ENCODE measurements at places on chromosomes 12 and 14.
A peak's percentile ranks its signal among the peaks of the same experiment; 100 is the strongest.

DNA sequence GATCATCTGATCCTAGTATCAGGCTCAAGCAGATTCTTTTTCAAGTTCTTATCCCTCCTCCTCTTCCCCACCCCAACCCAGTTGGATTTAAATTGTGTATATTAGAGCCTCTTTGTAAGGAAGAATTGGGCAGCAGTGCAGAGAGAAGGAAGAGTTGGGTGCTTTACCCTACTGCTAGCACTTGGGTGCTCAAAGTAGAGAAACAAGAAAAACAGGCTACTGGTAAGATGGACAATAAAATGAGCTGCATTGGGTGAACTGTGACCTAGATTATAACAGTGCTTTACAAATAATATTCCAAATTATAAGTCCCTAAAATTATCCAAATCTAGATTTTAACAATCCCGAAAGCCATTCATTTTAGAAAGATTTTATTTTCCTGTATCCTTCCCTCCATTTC is 363.4 kb upstream of the GARIN6 start:
- no peak for DNase-seq

DNA sequence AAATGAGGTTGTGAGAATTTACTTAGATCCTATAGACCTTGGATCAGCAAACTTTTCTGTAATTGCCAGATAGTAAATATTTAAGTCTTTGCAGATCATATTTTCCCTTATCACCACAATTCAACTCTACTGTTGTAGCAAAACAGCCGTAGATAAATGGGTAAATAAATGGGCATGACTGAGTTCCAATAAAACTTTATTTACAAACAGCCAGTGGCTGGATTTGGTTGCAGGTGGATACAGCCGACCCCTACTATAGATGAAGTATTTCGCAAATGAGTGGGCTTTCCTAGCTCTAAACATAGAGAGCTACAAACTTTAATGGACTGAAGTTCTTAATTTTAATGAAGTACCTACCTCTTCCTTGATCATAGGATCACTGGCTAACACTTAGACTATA is 100.7 kb downstream of the GPATCH2L start:
- no peak for DNase-seq

GRCh38 chr14:64544607-64545312 is 4.2 kb downstream of the HSPA2 start:
- no peak for DNase-seq

- no peak for DNase-seq
These were observed 36.1 kb downstream of the TMCC3 start for GRCh38 chr12:94614288-94614721.

DNA sequence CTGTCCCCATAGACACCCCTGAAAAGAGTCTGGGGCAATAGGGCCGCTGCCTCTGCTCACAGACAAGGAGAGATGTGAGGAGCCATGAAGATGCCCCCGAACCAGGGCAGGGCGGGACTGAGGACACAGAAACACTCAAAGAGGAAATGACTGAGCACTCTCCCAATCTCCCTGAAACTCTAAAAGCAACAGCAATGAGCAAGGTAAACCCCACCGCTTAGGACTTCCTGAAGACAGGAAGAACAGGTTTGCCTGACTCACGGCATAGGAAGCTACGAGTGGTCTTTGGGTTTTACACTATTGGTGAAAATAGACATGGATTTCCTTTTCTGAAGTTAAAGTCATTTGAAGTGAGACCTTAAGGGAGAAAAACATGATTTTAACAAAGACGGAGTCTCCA is 32.5 kb downstream of the STX2 start:
- DNase-seq, result no peak

GRCh38 chr12:24760606-24761378 is 188.1 kb downstream of the BCAT1 start:
- no peak for DNase-seq

GRCh38 chr12:118467641-118468305 is 91.4 kb downstream of the SUDS3 start:
- DNase-seq, result no peak

DNA sequence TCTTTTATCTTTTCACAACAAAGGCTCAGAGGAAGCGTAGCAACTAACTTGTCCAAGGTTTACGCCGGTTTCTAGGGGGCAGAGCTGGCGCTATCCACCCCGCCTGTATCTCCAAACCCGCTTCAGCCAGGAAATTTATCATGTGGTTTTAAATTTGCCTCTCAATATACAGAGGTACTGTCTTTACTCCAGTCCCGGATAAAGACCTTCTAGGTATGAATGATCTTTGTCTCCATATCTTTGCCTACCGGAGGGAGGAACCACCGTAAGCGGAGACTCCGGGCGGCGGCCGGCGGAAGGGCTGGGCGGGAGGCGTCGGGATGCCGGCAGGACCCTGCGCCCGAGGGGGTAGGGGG is 693 bp upstream of the RIMKLB start:
- DNase-seq, result peak; percentile 47

DNA sequence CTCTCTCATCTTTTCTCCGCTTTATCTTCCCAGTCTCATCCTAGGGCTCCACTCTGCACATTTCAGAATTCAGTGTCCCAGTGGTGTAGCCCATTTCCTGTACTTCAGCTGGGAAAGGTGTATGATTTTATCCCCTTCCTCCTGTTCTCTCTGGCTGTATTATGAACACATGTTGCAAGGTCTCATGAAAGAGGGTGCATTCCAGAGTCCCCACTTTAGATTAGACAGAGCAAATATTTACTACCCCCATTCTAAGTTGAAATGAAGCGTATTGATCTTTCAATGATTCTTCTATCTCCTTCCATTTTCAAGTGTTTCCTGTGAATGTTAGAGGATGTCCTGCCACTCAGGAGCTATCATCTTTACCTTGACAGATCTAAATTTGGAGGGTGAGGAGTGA is 123.2 kb downstream of the WIF1 start:
- no peak for DNase-seq

DNA sequence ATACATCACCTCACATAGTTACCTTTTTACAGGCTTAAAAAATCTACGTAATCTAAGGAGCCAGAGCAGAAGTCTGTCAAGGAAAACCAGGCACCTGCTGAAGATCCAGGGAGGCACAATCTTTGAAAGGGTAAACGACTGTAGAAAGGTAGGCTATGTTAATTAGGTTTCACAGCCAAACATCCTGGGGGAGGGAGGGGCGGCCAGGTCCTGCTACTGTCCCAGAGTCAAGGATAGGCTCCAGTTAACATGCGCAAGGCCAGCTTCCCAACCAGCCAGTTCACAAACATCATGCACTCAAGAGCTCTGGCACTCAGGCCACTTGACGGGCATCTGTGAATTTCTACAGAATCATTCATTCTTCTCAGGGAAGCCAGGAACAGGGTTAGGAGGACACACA is 22.9 kb downstream of the NIN start:
- no peak for DNase-seq

DNA sequence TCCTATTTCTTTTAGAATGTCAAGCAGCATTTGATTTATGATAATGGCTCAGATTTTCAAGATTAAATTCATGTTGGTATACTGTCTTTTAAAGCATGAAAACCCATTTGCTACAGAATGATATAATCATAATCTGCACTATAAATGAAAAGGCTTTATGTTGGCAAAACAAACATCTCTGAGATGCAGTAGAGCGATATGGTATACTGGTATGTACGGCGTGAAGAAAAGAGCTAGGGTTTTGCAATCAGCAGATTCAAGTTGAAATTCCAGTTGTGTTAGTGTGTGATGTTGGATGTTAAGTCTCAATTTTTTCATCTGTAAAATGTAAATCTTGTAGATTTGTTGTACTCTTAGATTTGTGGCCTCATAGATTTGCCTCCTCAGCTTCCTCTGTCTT is 53.2 kb upstream of the DYRK2 start:
- DNase-seq, result no peak

DNA sequence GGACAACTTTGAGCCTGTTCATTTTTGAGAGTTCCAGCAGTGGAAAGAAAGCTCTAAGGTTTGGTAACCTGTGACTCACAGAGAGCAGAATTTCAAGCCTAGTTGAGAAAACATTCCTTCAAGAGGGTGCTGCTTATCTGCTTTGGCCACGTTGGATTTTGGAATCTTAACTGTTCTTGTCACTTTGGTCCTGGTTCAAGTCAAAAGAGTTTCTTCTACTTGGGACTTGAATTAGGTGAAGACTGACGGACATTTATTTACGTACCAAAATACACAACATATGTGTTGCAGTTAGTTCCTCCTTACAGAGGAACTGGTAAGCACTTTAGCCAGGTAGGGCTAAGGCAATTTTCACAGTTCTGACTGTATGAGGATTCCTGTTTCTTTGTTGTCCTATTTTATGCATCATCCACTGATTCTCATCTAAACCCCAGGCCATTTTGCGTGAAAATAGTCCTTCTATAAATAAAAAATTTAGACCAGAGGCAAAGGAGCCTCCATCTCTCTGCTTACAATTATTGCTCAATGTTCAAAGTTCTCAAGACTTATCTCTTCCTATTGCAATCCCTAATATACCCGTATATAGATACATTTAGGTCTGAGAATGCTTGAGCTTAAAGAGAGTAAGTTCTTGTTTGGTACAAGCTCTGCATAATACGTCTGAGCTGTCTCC is 580.9 kb downstream of the DIO2 start:
- DNase-seq, result no peak

DNA sequence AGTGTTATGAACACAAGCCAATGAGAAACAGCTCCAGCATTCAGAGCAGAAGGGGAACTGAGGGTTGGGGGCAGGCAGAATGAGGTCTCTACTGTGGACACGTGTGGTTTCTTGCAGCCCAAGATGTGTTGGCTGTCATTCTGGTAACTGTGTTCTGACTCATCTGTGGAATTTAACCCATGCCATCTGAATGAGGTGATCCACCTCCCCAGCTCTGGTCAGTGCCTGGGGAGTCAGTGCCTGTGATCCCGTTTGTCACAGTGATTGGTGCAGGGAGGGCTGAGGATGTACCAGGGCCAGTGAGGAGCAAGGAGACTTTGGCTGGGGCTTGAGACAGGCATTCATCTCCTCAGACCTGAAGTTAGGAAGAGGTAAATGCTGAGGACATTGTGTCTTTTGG is 216.8 kb downstream of the MSRB3 start:
- DNase-seq, result no peak

DNA sequence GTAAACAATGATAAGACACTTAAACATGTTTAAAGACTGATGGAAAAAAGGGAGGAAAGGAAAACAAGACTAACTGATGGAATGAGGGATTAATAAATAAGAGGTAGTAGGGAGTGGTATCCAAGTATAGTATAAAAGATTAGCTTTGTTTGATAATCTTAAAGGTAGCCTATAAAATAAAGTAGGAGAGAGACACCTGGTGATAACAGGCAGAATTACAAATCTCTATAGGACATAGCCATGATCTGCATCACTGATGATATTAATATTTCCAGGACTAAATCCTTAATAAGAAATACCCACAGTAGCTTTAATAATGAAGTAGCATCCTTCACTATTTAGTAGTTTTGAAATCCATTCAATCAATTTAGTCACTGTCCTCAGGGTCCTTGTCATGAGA is 30.4 kb downstream of the DLGAP5 start:
- DNase-seq, result no peak

DNA sequence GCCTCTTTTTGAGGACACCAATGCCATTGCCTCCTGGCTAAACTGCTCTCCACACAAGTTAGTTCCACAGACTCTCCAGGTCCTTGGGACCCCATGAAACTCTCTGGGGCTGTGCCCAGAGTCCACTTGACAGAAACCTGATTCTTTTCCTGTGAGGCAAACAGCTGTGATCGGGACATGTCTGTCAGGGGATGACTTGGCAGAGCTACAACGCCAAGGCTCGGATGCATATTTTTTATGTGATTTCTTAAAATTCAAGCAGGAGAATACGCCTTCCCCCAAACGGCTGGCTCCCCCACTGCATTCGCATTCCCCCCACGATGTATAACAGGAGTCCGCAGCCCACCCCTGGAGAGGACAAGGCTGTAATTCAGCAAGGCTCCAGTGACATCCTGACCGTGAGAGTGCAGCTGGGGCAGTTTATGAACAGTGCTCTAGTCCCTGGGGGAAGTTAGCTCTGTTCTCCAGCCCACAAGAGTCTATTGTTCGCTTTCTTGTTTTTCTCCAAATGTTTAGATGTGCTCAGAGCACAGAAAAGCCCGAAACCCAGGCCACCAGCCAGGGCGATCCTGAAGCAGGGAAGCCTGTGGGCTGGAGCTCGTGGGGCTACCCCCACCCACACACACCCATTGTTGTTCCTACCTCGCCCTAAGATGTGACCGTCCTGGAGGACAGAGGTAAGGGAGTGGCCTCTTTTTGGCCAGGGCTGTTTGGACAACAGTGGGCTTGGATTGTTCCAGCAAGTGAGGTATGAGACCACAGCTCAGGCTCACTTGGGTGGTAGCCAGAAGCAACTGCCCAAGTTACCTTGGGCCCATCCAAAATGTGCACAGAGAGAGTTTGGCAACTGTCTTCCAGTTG is 159.5 kb downstream of the ZFP36L1 start:
- DNase-seq, result no peak

DNA sequence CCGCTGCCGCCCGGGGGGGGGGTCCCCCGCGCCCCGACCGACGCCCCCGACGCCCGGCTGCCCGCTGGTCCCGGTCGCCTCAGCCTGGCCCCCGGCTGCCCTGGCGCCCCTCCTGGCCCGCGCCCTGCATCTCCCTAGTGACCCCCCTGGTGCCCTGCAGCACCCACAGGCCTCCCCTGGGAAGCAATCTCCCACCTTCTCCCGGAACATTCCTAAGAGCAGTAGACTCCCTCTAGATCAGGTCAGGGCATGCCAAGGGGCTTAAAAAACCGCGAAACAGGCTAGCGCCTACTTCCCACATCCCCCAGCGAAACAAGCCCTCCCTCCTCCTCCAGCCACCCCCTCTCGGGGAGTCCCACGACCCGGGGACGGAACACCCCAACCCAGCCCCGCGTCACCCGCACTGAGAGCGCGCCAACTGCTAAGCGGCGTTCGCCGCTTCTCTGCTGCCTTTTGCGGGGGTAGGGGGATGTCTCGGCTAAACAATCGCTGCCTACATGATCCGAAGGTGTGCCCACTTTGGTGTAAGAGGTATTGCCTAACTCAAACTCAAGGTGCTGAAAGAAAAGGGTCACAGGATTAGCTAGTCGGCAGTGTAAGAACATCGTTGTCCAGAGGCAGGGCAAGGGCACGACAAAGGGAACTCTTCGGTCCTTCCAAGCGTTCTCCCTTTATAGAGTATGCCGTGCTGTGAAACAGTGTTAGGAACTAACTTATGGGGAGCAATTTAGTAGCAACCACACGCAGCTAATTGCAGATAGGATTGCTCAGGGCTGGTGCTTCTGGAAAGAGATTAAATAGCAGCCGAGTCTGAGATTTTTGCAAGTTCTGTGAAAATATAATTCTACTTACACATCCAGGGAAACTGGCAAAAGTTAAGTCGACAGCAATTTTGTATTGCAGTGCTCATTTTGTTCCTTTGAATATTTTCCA is 619 bp upstream of the NTN4 start:
- DNase-seq, result peak; percentile 11

DNA sequence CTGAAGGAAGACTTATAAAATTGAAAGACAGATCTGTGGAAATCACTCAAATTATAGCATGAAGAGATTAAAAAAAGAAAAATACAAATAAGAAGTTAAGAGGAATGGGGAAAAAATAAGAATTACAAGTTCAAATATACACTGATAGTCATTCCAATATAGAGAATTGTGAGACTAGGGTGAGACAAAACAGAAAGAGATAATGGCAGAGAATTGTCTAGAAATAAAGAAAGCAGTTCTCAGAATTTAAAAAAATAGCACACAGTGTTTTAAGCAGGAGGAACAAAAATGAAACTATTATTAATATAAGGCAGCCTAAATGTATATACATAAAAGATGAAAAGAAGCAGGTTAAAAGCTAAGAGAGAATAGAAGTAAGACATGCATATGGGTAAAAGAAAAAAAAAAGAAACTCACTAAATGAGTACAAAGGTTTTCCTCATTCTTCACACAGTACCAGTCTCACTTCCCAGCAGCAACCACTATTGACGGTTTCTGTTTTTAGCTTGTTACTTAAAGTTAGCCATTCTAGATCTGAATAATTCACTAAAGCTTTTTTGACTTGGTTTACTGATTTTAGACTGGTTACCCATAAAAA is 31.1 kb downstream of the SLC38A4 start:
- no peak for DNase-seq
